ENCODE measurements at places on chromosomes 1 and 21.

DNA sequence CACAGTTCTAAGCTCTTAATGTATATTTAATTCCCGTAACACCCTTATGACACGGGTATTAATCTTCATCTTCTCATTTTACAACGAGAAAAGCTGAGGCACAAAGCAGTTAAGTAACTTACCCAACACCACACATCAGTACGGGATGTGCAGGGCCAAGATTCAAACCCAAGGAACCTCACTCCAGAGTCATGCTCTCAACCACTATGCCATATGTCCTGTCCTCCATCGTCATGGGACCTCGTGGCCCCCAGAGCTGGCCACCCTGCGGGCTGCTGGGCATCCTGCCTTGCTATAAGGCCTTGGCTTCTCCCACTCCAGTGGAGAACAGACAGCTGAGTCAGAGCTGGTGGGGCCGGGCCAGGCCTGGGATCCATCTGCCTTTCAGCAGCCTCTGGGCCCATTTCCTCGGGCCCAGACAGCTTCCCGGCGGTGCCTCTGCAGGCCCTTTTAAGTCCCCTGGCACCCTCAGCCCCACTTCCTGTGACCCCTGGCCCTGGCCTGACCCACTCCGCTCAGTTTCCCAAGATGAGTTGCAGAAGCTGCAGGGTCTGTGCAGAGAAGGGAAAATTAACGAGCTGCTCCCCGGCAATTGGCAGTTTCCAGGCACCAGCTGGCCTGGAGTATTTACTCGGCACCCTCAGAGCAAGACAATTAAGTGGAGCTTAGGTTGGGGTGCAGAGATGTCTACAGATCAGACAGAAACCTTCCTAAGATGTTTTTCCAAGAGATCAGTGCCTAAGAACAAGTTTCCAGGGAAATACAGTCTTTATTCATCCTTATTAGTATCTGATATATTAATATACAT, 98.2 kb downstream of the EPHB2 start:
- DNase-seq: no peak

GRCh38 chr1:212733109-212733508, 33.5 kb upstream of the BATF3 start:
- DNase-seq: no peak

DNA sequence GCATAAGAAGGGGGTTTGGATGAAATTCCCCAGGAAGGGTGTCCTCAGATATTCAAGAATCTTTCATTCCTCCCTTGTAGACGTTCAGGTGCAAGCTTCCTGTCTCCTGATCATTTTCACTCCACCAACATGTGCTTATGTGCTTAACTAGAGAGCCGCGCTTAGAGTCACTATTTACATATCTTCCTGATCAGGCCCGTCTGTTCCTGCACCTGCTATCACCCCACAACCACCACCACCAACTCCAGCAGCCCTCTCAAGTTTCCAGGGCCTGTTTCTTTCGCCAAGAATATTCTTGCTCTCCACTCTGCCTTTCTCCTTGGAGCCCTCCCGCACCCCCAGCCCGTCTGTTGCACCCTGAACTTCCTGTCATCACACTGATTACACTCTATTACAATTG, 113.4 kb downstream of the SPSB1 start:
- DNase-seq: no peak

GRCh38 chr1:119139857-119140176, 636 bp downstream of the WARS2 start:
- peak; percentile 93 for DNase-seq

DNA sequence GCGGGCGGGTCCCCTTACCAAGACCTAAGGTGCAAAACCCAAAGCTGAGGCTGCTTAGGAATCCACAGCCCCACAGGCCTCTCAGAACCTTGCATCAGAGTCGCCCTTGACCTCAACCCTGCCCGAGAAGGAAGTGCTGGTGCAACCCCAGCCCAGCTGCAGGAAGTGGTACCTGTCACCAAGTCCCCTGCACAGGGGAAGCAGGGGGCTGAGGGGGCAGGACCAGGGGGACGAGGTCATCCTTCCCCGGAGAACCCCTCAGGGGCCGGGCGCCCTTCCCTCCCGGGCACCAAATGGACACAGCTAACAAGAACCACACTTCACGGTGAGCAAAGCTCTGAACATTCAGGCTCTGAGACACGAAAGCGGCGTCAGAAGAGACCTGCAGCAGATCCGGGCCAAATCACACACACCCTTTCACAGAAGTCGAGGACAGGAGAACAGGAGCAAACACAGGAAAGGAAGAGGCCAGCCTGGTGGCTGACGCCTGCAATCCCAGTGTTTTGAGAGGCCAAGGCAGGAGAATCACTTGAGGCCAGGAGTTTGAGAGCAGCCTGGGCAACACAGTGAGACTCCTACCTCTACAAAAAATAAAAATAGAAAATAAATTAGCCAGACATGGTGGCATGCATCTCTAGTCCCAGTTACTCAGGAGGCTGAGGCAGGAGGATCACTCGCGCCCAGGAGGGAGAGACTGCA, 6.4 kb downstream of the ITGB2 start:
- DNase-seq: no peak
